Activated T-cell treated with anti-CD3 and anti-CD28 coated beads for 4 hours (primary cell): ENCODE measurements at places on chromosomes 7 and 10.

DNA sequence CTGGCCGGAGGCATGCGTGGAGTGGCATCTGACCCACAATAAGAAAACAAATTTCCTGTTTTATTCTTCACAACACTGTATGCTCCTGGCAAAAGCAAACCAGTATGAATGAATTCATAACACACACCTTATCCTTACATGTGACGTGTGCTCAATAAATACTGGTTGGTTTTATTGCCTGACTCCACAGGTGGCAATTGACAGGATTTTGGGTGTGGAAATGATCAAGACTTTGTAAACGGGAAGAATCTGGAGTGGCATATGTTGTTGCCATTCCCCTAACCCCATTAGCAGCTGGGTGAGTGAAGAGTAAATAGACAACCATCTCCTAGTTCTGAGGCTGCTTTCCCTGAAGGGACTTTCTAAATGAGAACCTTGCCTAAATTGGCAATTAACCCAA is 215.5 kb upstream of the AOAH start:
- no peak for DNase-seq

DNA sequence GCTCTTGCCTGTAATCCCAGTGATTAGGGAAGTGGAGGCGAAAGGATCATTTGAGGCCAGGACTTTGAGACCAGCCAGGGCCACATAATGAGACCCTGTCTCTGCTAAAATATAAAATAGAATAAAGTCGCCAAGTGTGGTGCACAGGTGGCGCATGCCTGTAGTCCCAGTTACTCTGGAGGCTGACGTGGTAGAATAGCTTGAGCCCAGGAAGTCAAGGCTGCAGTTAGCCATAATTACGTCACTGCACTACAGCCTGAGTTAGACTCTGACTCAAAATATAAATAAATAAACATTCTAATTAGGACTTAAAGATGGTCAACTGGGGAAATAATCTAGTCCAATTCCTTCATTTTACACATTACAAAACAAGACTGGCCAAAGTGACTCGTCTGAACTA is 768 bp downstream of the CHCHD2 start:
- DNase-seq = no peak

- DNase-seq = no peak
Measured at GRCh38 chr10:1706256-1706655, 31.1 kb downstream of the ADARB2 start.

DNA sequence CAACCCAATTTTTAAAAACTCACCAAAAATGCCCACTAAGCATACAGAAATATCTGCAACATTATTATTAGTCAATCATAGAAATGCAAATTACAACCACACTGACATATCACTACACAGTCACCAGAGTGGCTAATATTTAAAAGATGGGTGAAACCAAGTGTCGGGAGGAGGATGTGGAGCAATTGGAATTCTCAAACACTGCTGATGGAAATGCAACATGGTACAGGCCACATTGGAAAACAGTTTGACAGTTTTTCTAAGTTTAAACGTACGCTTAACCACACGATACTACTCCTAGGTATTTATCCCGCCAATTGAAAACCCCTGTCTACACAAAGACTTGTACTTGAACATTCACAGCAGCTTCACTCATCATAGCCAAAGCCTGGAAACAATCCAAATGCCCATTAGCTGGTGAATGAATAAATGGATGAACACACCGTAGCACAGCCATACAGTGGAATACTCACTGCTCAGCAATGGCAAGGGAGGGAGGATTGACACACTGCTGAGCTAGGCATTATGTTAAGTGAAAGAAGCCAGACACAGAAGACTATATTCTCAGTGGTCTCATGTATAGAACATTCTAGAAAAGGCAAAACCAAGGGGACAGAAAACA is 16.3 kb downstream of the GCK start:
- DNase-seq = no peak

- no peak for DNase-seq
Measured at GRCh38 chr7:23658831-23659427, 21.1 kb upstream of the FAM221A start.

GRCh38 chr7:153406486-153406872 is 645.7 kb upstream of the DPP6 start:
- no peak for DNase-seq

GRCh38 chr10:133544506-133544905 is 17.3 kb downstream of the CYP2E1 start:
- DNase-seq = no peak

DNA sequence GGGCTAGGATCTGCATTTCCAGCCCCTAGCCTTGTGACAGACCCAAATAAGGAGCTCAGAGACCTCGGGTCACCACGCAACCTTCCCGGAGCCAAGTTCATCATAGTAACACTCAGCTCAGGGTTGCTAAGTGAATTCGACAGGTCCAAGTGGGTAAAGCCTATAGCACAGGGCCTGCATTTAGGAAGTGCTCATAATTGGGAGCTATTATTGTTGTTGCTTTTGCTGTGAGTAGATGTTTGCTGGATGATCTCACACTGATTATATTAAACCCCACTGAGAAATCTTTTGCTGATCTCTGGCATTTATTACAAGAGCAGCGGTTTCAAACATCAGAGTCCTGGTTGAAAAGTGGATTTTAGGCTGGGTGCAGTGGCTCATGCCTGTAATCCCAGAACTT is 20.3 kb upstream of the SAR1A start:
- no peak for DNase-seq

- no peak for DNase-seq
Measured at GRCh38 chr10:29057822-29058331, 231.0 kb upstream of the LYZL1 start.

GRCh38 chr7:142188846-142189245 is 69.0 kb downstream of the PRSS58 start:
- DNase-seq = no peak

GRCh38 chr7:45193828-45194227 is 36.2 kb downstream of the RAMP3 start:
- no peak for DNase-seq

GRCh38 chr10:24469993-24470392 is 253.7 kb downstream of the ARHGAP21 start:
- no peak for DNase-seq

- DNase-seq = no peak
Measured at GRCh38 chr7:150685219-150686029, at the start of gene GIMAP2. Gene GIMAP2 (plus strand): TSS chr7:150685706. CDS start chr7:150687060, 1,354 bp downstream.

- DNase-seq = no peak
Measured at GRCh38 chr7:35037211-35037525, at the start of gene DPY19L1. Gene DPY19L1 (minus strand): TSS chr7:35037485. CDS start chr7:35037394, 91 bp downstream.

GRCh38 chr10:105756386-105756785 is 1115.3 kb downstream of the SORCS3 start:
- no peak for DNase-seq

GRCh38 chr10:53846809-53847208 is 954.2 kb downstream of the PCDH15 start:
- DNase-seq = no peak

DNA sequence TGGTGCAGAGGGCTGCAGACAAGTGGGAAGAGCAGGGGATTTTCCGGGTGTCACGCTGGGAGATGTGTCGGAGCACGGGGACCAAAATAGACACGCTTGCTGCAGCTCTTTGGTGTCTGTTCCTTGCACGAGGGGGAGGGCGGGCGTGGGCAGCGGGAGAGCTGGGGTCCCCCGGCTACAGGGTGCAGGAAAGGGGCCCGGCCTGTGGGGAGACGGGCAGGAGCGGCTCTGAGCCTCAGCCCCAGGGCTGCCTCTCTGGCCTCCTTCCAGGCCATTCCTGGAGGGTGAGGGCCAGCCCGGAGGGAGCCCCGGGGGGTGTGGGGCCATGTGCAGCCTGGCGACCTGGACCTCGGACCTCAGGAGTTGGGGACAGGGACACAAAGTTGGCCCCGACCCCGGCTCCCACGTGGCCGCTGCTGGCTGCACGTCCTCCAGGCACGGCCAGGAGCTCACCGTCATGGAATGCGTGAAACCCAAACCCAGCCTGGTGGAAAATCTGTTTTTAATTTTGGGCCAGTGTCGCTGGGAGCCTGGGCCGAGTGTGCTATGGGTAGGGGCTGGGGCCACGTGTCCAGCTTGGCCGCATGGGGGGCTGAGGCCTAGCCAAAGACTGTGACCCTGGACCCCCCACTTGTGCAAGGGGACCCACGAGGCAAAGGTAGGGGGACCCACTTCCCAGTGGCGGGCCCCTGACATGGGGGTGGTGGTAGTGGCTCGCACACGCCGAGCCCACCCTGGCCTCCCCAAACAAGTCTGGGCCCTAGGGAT is 6.6 kb downstream of the TTYH3 start:
- no peak for DNase-seq

GRCh38 chr7:150858236-150859197 is 6.2 kb downstream of the AOC1 start:
- DNase-seq = no peak

- DNase-seq = no peak
Measured at GRCh38 chr10:104328646-104328895, 9.7 kb downstream of the ITPRIP start.

GRCh38 chr10:60171436-60172013 is 218.2 kb downstream of the ANK3 start:
- DNase-seq = no peak

GRCh38 chr10:132654708-132655661 is 117.4 kb downstream of the INPP5A start:
- peak; percentile 21 for DNase-seq

GRCh38 chr7:155860840-155861479 is 48.7 kb upstream of the SHH start:
- no peak for DNase-seq

DNA sequence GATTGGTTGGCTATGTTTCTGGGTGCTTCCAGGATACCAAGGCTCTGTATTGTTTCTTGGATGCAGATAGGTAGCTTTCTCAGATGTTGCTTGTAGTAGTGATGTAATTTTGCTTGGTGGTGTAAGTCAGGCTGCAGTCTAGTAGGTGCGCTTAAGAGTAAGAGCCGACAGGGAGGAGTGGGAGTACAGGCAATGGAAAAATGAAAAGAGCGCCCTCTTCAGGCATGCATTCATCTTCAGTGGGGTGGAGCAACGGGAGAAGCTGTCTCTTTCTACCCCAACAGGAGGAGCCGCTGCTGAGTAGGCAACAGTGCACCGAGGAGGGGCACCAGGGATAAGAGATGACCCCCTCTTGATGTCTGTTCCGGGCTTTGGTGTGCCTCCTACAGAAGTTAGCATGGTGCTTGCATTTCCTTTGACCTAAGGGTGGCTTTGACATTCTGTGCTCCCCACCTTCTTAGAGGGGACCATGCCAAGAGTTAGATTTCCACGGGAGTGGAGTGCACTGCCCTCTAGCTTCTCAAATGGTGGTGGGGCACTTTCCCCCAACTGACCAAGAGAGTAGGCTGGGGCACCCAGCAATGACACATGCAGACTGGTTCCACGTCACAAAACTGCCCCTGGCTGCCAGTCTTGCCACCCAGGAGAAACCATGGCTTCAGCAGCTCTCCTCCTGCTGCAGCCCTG is 56.1 kb downstream of the ZNF783 start:
- DNase-seq = no peak

- no peak for DNase-seq
Measured at GRCh38 chr10:8301831-8302230, 247.3 kb downstream of the GATA3 start.

DNA sequence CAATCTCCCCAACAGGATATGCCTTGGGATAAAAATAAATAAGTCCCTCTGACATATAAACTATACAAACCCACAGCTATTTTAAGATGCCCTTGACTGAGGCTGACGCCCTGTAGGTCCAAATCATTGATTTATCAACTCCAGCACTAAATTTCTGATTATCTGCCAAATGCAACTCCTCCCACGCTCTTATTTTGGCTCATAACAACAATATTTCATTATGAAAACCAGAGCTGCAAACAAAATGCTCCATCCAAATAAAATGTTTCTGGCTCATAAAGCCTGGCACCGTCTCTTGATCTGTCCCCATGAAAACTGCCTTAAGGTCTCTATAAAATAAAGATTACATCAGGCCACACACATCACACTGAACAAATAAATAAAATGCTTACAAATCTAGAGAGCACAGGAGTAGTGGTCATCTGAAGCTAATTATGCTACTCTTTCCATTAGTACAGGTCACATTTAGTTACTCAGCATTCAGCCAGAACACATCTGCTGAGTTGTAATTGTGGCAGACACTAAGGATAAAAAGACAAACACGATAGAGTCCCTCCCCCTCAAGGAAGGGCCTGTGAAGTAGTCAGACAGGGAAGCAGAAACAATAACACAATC is 28.8 kb downstream of the CACUL1 start:
- DNase-seq = no peak

- no peak for DNase-seq
Measured at GRCh38 chr10:113991091-113991860, 52.4 kb upstream of the ADRB1 start.

DNA sequence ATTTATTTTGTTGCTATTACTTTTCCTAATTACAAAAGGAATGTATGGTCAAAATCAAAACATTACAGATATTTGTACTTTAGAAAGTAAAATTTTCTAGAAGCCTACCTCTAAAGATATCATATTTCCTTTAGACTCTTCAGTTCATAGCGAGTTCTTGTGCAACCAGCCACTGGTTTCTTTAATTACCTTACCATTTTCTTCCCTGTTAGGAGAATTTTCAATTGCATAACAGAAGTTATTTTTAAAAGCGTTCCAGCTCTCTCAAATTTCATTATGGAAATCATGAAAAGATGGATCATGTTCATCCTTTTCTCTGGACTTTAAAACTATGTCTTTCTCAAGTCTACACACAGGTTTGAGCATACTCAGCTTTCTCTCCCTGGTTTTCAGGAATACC is 5.0 kb upstream of the TRUB1 start:
- DNase-seq = no peak

- DNase-seq = peak; percentile 18
Measured at GRCh38 chr10:129963641-129964501, at the start of gene EBF3. Gene EBF3 (minus strand): TSS chr10:129964274. CDS start chr10:129963768, 506 bp downstream.

DNA sequence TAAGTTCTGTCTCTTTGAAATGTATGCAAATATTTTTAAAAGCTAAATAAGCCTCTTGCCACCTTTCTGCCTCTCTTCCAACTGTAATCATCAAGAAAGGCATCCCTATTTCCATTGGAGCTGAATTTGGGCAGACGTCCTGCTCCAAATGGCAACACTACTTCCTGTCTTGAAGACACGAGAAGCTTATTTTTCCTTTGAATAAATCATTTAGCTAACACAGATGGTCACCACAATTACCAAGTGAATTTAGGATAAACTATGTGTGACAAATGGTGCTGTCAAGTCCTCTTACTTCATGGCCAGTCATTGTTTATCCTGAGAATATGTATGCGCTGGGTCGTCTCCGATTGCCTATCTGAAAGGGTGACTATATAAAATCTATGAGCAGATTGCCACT is 268.0 kb downstream of the ANKRD7 start:
- no peak for DNase-seq

DNA sequence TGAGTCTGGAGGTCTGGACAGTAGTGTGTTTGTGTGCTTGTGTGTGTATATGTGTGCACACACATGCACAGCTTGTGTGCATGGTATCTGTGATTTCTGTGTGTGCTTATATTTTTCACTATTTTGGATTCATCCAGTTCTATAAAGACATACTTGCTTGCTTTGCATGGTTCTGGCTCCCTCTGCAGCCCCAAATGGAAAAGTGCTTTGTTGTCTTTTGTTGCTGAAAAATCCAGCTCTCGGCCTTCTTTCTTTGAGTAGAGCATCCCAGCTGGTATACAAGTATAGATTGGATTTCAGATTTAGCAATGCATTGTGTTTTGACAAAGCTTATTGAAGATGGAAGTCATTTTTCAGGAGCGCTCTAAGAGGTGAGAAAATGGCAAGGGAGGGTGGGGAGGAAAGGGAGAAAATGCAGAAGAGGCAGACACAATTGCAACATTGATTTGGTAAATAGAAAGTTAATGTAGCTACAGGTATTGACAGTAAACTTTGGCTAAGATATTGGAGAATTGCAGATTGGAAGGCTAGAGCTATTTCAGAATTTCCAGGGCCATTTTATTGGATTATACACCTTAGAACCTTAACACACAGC is 333.9 kb downstream of the AUTS2 start:
- DNase-seq = no peak

- DNase-seq = no peak
Measured at GRCh38 chr10:77121829-77122228, 515.8 kb downstream of the KCNMA1 start.
